ENCODE measurements at places on chromosomes 6 and 20. TPM values are rescaled to one million over a fixed set of nuclear protein-coding genes. Genes with fewer than 3 reads are reported as not detected.

- no peak for DNase-seq
Observed at GRCh38 chr6:121794630-121795029, 359.2 kb downstream of the GJA1 start.

DNA sequence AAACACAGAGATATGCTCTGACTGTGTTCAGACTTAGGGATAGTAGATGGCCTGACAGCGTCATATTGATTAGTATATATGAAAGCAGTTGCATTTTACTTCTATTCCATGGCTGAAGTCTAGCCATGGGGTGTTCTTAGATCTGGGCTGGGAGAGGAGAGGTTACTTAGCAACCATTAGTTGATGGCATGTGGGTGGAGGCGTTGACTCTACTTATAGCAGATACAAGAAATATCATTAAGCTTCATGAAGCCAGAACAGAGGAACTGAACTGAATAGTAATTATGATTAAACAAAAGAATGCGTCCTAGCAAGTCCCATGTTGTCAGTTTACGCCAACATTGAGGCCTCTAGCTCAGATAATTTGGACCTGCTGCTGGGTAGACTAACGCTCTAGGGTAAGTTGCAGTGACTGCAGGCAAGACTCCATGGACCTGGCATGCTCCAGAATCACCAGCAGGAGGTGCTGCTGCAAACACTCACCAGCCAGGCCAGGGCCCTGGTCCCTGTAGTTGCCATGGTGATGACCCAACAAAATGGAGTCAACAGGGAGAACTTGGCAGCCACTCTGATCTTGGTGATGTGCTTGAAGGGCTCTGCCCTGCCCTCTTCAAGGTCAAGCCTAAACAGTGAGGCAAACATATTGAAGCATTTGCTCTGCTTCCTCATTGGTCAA, 477.3 kb downstream of the PREX1 start:
- no peak for DNase-seq

Gene MAN1A1
- total RNA-seq = not detected

DNA sequence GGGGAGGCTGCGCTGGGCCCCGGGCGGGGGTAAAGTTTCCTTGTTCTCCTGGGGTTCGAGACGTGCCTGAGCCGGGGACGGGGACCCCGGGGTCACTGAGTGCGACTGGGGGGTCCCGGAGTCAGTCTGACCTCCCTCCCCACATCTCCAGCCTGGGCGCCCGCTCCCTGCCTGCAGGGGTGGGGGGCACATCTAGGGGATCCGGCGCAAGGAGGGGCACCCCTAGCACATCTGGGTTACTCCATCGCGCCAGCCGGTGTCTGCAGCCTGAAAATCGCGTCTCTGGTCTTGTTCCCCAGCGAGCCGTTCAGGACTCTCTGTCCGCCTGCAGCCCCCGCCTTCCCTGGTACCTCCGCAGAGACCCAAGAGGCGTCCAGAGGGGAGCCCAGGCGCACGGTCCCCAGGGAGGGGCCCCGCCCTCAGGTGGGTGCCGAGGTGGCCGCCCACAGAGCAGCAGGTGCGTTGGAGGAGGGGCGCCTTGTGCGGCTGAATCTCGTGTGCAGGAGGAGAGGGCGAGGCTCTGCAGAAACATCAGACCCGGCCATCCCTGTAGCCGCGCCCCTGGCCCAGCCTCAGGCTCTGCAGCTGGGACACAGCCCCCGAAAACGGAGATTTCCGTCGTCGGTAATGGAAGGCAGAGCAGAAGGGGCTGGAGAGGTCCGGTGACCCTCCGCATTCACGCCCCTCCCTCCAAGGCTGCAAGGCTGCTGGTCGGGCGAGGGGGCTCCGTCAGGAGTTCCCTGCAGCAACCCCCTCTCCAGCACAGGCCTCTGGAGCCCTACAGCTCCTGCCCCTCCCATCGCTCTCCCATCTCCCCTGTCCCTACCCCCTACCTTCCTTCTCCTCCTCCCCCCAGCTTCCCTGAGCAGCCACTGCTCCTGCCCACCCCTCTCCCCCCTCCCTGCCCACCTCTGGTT, 628 bp upstream of the CHRNA4 start:
- DNase-seq = no peak

DNA sequence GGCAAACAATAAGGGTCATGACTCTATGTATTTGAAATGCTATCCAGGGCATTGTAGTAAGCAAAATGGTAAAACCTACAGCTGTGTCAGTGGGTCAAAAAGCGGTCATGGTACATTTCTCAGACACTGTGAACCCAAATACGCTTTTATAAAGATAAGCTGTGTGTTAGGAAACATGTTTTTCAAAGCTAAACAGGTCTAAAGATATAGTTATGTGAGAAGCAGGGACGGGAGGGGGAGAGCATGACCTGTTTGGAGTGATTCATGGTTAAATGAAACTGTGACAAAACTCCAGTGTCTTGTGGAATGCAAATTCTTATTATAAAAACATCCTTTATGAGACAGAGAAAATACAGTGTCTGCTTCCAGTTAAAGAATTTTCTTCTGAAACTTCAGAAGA, 205.4 kb upstream of the BMP2 start:
- DNase-seq = no peak

Gene KHDC1
- 1.9 TPM for total RNA-seq

GRCh38 chr6:134402372-134402984, 84.6 kb upstream of the SGK1 start:
- no peak for DNase-seq

DNA sequence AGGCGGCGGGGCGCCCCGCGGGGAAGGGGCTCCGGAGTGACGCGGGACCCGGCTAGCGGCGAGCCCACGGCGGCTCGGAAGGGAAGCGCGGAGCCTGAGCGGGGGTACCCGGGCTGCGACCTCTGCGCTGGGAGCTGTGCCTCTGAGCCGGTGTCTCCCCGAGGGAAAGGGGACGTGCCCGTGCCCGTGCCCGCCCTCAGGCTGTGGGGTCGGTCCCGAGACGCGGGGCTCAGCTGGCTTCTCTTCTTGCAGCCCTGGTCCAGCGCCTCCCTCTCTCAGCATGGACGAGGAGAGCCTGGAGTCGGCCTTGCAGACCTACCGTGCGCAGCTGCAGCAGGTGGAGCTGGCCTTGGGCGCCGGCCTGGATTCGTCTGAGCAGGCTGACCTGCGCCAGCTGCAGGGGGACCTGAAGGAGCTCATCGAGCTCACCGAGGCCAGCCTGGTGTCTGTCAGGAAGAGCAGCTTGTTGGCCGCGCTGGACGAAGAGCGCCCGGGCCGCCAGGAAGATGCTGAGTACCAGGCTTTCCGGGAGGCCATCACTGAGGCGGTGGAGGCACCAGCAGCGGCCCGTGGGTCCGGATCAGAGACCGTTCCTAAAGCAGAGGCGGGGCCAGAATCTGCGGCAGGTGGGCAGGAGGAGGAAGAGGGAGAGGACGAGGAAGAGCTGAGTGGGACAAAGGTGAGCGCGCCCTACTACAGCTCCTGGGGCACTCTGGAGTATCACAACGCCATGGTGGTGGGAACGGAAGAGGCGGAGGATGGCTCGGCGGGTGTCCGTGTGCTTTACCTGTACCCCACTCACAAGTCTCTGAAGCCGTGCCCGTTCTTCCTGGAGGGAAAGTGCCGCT, 686 bp downstream of the ZGPAT start:
- peak; percentile 30 for DNase-seq

GRCh38 chr6:42257063-42257462, 39.4 kb upstream of the MRPS10 start:
- DNase-seq = no peak

DNA sequence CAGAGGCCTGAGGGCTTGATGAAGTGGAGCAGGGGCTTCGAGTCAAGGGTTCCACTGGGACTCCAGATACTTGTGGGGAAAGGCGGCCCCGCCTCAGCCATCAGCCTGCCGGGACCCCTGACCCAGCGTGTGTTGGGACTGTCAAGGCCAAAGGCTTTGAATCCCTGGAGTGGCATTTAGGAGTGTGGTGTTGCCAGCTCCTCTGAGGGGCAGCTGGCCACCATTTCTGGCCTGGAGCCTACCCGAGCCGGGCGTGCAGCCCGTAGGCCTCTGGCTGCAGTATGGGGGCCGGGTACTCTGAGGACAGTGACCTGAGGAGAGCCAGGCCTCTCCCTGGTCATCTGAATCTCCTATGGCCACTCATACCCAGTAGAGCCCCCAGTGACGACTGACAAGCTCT, 40.0 kb downstream of the RRBP1 start:
- DNase-seq = peak; percentile 39

Gene PPP1R18
- total RNA-seq = 54.3 TPM

Gene SRMS
- not detected for total RNA-seq

Gene BTNL2
- total RNA-seq = not detected

DNA sequence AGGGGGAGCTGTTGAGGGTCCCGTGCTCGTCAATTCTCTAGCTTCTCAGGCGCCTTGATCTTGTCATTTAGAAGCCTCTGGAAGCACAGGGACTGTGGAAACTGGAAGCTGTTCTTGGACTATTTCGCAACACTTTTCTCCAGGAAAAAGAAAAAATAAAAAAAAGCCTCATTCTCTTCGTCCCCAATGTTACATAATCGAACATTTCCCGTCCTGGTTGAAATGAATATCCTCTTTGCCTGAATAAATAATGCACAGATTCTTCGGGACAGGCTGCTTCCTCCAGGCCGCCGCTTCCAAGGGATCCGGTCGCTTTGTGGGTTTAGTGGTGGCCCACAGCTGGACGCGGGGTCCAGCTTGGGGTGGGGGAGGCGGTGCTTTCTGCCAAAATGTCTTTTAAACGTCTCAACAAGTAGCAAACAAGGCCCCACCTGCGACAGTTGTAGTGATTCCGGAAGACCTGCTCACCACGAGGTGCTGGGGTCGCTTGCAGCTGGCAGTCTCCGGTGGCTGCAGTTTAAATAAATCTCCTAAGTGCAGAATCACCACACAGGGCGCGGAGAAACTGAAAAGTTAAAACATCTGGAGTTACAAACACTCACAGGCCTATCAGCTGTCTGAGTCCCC, 125.9 kb upstream of the ESR1 start:
- no peak for DNase-seq

DNA sequence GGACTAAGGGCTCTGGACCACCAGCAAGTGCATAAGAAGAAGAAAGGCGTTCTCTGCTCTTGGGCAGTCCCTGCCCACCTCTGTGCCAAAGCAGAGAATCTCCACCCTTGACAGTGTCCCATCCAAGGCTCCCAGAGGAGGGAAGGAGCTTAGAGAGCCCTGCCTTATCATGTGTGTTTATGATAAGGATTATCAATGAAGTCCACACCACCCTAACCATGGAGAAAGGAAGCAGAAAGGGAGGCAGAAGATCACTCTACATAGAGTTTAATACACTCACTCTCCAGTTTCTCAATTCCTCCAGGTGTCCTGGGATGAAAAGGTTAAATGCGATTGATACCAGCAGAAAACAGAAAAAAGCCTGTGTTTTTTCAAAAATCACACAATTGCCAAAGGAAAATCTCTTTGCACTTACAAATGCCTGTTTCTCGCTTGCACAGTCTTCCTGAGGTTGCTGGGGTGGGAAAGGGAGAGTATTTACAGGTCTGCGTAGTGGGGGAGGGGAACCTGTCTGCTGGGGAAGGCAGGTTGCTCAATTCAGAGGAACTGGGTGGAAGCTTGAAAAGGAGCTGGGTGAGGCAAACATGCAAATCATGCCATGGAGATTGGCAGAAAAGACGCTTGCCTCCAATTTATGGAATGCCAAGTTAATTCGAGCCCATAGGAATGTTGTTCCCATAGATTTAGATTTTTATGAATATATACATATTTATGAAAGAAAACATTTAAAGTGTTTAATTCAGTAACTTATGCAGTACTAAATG, 104.0 kb downstream of the EYA2 start:
- no peak for DNase-seq

- peak; percentile 74 for DNase-seq
Observed at GRCh38 chr6:151044465-151045441, 179.3 kb downstream of the MTHFD1L start.

DNA sequence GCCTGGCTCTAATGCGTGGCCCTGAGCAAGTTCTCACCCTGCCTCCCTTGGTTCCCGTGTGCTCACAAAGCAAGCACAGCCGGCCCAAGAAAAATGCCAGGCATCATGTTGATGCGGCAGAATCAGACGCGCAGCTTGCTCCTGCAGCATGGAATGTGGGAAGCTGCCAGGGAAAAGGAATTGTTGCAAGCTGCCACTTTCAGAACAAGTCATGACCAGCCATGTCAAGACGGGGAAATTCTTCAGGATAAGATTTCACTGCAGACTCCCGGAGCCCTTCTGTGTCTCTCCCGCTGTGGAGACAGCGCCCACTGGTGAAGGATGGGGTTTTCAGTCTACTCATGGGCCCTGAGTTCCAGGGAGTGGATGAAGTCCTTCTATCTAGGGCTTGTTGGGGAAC, 4.6 kb downstream of the DACT2 start:
- peak; percentile 27 for DNase-seq

Gene PBOV1
- not detected for total RNA-seq

- DNase-seq = no peak
Observed at GRCh38 chr6:28311139-28311823, 24.7 kb downstream of the ZSCAN31 start.

- DNase-seq = no peak
Observed at GRCh38 chr20:17868700-17869231, 99.8 kb downstream of the SNX5 start.

DNA sequence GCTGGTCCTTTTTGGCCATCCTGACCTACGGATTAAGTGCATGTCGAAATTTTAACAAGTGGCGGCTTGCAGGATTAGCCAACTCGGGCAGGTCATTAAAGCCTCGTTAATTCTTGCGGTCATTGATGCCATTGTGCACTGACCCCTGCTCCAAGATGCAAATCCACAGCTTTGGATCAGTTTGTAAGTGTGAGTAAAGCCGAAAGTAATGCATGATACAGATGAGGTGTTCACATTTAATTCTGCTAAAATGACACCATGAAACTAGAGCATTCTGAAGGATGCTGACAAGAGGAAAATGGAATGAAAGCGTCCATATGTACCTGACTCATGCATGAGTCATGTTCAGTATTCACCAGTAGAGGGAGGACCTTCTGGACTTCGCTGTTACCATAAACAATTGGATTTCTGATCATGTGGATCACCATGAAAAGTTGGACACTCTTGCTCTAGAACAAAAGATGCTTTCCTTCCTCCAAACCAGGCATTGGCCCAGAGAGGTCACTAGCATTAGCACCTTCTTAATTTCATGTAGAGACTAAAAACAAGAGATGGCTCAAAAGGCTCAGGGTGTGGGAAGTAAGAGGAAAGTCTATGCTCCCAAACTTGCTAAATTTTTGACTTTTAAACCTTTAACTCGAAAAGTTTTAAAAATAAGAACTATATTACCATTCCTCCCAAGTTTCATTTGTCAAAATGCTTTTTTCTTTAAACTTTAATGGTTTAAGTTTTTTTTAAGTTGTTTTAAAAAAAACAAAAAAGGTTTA, 48.0 kb downstream of the MUC22 start:
- DNase-seq = peak; percentile 27

GRCh38 chr20:45500022-45500421, 15.4 kb downstream of the SPINT3 start:
- DNase-seq = no peak
